NCI-H460 (cell line): ENCODE measurements at places on chromosomes 5 and 9.

DNA sequence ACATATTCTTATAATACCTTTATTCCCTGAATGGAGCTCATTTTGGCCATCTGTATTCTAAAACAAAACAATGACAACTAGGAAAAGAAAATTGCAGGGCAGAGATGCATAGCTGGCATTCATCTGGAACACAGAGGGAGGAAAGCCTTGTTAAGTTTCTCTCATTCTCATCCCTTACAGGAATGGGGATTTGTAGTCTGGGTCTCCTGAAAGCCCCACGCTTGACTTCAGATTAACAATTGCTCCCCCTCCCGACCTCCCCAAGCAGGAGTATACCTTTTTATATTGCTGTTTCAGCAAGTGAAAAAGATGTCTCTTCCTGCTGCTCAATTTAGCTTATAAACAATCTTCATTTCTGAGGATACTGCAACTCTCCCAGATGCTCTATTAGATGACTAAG is 812.1 kb downstream of the EFNA5 start:
- DNase-seq = no peak

GRCh38 chr5:119274767-119275130 is 81.1 kb upstream of the TNFAIP8 start:
- DNase-seq = no peak

DNA sequence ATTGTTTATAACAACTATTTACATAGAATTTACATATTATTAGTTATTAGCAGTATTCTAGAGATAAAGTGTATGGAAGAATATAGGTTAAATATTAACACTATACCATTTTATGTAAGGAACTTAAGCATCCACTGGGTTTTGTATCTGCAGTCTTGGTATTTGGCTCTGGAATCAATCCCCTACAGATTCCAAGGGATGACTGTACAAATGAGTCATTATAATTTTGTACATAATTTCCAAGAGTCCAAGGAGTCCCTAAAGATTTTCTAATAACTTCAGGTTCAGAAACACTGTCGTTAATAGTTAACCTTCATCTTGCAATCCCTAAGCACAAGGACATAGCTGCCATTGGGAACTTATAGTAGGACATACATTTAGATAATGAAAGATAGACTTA is 254.8 kb upstream of the PDE4D start:
- no peak for DNase-seq

DNA sequence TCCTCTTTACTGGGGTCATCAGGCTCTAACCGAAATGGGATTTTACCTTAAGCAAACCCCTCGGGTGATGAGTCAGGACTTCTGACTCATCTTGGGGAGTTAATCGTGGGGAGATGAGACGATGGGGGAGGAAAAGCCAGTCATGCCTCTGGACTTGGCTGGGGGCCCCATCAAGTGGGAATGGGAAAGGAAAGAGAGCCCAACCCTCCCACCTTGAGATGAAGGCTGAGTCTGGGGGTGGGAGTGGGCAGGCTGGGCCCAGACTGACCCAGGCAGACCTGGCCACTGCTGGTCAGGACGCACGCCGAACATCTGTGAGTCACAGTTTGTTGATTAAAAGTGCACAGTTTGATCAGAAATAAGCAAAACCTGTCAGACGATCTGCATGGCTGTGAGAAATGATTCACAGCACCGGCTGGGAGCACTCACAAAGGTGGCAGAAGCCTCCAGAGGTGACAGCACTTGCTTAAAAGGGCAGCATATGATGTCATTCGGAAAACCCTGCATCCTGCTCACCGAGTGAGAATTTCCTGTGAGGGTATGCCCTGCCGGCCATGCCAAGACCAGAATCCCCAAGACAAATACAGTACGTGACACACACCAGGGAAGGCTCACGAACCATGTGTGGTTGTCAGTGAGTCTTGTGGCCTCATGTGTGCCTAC is 50.0 kb upstream of the SLC25A51 start:
- DNase-seq = peak; percentile 52

- DNase-seq = no peak
Observed at GRCh38 chr9:120524863-120525262, 55.1 kb downstream of the CDK5RAP2 start.

DNA sequence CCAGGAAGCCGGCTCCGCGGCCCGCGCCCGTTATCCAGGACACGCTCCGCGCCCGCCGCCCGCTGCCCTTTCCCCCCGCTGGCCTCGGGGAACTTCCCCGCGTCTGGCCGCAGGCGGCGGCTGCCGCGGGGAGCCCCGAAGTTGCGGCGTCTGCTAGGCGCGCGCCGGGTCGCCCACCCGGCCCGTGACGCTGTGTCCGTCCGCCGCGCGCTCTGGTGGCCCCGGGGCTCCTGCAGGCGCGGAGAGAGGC is 621 bp upstream of the GCNT4 start:
- DNase-seq = no peak

DNA sequence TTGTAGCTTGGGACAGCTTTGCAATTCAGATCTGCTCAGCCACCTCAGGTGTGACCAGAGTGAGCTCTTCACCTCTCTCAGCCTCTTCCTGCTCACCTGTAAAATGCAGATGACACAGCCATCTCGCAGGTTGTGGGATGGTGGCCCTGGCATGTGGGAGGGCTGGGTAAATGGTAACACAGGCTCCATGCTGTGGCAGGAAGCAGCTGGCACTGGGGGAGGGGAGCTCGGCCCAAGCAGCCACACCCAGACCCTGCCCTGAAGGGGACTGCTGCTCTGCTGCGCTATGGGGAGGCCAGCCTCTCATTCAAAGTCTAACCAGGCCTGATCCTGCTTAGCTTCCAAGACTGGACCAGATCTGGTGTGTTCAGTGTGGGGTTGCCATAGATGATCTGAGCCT is 24.1 kb downstream of the PHF2 start:
- no peak for DNase-seq

GRCh38 chr9:28929433-28929832 is 1356.2 kb upstream of the C9orf72 start:
- no peak for DNase-seq

- DNase-seq = no peak
Observed at GRCh38 chr5:113608113-113608596, 94.7 kb downstream of the YTHDC2 start.

DNA sequence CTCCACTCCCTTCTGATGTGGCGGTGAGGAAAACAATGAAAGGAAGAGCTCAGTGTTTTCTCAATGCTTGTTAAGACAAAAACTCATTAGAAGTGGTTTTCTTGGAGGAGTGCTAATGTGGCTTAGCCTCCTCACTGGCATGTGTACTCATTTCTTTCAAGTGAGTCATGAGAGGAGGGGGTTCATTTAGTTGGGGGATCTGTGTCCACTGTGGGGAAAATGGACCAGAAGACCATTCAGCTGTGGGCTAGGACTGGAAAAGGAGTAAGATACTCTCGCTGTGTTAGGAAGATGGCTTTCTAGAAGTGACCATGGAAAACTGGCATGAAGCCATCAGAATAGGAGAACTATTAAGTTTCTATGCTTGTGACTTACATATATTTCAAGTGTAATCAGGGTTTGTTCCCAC is 23.5 kb downstream of the KLF9 start:
- DNase-seq = no peak

- DNase-seq = no peak
Observed at GRCh38 chr5:108561416-108562204, 179.7 kb upstream of the FBXL17 start.

DNA sequence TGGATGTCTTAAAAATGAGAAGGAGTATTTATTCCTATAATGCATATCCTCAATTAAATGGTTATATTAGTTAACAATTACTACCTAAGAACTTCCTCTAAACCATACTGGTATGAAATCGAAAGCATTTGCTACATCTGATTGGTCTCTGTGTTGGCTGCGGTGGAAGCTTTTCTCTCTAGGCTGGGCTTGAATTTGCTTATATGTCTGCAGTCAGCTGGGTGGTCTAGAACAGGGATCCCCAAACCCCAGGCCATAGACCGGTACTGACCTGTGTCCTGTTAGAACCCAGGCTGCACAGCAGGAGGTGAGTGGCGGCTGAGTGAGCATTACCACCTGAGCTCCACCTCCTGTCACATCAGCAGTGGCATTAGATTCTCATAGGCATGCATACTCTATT is 112.3 kb downstream of the TLE4 start:
- DNase-seq = no peak

DNA sequence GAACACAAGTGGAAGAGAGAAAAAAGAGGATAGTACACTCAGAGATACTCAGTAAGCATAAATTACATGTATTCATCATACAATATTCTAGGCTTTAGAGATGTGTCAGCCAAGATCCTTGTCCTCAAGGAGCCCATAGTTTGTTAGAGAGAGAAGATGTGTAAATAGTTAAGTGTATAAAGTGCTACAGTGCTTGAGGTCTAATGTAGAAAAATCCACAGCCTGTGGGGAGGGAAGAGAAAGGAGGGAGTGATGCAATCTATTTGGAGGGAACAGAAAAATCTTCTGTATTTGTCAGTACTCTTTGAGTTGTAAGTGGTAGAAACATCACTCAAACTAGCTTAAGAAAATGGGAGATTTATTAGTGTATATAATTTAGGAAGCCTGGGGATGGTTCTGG is 81.9 kb downstream of the PALM2AKAP2 start:
- no peak for DNase-seq

DNA sequence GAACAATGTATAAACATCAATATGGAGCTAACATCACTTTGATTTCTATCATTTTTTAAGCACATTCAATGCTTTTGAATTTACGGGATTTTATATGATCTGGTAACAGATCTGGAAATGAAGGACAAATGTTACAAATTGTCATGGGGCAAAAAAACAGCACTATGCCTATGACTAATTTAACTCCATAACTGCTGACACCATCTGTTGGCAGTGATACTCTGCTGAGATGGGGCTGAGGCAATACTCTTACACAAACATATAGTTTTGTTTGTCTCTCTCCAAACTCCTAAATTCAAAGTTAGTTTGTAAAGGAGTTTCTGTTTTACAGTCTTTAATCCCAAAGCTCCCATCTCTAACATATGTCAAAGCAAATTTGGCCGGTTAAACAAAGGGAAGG is 132.5 kb upstream of the FER start:
- DNase-seq = no peak
